ENCODE measurements at places on chromosomes 6 and 20.

GRCh38 chr6:90086517-90086916, 192.2 kb downstream of the GJA10 start:
- DNase-seq = no peak

DNA sequence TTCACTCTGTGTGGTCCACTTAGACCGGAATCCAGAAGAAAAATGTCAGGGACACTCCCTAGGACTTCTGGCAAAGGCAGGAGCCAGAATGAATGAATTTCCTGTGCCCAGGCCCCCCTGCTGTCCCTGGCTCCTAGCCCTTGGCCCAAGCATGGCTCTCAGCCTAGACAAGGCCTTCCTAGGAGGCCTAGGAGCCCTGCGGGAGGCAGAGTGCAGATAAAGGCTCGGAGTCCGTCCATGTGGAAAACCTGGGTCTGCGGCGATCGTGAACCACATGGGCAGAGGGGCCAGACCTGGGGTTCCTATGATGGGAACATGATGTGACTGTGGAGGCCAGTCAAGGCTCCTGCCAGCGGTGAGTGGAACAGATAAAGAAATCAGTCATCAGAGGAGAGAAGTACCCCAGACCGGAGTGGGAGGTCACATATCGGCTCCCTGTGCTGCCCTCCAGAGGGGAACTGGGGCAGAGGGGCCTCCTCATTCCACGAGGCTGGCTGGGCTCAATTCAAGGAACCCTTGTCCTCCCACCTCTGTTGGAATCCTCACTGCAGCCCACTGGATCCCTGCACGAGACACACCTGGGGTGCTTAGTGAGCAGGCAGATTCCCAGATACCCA, 5.9 kb upstream of the VSTM2L start:
- no peak for DNase-seq

DNA sequence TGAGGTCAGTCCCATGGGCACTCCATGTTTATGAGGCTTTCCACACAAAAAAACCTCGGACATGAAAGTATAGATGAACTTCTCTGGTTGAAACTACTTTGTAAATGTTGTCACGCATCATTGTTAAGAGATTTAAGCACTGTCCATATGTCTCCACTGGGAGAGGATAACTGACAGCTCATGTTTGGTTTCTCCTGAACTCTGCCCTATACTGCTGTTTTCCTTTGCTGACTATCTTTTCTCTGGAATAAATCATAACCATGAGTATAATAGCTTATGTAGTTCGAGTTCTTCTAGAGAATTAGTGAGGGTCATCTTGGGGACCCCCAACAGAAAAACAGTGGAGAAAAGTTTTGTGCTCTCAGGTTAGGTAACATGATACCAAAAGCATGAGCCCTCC, 14.3 kb downstream of the THEMIS start:
- no peak for DNase-seq

- no peak for DNase-seq
Observed at GRCh38 chr6:96394727-96395126, 126.9 kb upstream of the UFL1 start.

DNA sequence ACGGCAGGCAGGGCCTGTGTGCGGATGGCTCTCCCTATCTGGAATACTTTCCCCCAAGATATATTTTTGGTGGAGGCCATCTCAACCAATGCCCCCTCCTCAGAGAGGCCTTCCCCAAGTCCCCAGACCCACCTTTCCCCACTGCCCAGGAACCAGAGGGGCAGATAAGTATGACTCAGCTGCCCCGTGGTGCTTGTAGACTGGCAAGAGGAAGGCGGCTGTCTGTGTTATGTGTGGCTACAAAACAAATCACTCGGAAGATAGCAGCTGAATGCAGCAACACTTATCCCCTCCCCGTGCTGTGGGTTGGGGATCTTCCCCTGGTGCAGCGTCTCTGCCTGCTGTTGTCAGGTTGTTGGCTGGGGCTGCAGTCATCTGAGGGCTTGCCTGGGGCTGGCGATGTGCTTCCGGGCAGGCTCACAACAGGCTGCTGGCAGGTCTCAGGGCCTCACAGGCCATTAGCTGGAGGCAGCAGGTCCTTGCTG, 7.1 kb downstream of the NPEPL1 start:
- DNase-seq = no peak

- DNase-seq = peak; percentile 74
Observed at GRCh38 chr6:32092760-32093497, 16.2 kb downstream of the TNXB start.

DNA sequence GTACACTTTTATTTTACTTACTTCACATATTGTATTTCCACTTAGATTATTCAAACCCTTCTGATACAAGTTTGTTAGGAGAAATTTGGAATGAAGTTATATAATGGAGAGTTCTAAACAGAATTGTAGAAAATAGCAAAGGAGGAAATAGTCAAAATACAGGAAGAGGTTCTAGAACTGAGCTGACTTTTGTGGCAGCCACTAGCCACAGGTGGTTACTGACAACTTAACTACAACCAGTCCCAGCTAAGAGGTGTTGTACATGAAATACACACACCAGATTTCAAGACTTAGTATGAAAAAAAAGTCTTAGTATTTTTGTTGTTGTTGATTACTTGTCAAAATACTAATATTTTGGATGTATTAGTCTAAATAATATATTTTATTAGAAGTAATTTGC, 727.4 kb upstream of the CITED2 start:
- no peak for DNase-seq

GRCh38 chr20:4546342-4546741, 175.4 kb upstream of the PRND start:
- no peak for DNase-seq

- no peak for DNase-seq
Observed at GRCh38 chr20:41214202-41214601, 76.9 kb downstream of the PLCG1 start.

- no peak for DNase-seq
Observed at GRCh38 chr6:69887714-69888345, 21.5 kb downstream of the COL19A1 start.

DNA sequence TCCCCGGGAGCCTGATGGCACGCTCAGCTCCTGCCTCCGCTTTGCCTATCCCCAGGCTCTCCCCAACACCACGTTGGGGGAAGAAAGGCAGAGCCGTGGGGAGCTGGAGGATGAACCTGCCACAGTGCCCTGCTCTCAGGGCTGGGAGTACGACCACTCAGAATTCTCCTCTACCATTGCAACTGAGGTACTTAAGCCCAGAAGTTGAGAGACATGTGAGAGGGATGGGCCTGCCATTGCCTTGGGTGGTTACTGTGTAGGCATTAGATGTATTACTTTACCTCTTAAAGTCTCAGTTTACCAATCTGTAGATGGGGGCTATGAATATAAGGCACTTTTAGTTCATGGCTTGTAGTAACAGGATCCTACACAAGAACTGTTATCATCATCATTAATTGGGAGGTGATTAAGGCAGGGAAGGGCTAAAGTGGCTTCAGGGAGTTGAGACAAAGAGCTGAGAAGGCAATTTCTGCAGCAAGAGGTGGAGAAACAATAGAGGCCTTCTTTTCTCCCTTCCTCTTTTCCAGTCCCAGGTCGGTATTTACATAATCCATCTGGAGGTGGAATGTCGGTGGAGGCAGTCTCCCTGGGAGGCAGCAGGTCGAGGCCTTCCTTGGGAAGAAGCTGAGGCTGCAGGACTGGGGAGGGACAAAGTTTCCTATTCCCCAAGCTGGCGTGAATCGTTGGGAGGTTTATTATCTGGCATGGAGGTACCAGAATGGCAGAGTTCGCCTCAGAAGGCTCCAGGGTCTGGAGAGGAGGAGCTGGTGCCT, 691 bp downstream of the SLC22A7 start:
- no peak for DNase-seq

DNA sequence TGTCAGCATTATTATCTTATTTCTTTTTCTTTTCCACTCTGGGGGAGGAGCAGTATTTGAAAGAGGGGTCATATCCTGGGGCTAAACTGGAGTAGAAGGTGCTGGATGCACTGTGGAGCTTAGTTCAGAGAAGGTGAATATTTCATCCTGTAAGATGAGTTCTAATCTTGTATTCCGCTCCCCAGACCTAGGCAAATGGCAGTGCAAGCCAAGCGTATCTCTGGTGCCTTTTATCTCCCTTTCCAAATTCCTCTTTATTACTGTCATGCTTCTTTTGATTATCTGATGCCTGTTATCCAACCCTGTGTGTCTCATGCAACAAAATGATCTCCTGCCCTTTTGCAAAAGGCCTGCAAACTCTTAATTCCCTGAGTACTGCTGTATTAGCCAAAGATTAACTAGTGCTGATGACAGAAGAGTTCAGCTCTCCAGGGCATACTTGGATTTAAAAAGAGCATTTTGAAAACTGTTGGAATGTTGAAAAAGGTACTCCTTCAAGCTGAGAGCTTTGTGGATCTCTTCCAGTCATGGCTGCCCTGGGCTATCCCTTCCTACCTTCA, 138.0 kb downstream of the CARMIL1 start:
- no peak for DNase-seq

- no peak for DNase-seq
Observed at GRCh38 chr6:134249759-134250602, 67.9 kb downstream of the SGK1 start.

DNA sequence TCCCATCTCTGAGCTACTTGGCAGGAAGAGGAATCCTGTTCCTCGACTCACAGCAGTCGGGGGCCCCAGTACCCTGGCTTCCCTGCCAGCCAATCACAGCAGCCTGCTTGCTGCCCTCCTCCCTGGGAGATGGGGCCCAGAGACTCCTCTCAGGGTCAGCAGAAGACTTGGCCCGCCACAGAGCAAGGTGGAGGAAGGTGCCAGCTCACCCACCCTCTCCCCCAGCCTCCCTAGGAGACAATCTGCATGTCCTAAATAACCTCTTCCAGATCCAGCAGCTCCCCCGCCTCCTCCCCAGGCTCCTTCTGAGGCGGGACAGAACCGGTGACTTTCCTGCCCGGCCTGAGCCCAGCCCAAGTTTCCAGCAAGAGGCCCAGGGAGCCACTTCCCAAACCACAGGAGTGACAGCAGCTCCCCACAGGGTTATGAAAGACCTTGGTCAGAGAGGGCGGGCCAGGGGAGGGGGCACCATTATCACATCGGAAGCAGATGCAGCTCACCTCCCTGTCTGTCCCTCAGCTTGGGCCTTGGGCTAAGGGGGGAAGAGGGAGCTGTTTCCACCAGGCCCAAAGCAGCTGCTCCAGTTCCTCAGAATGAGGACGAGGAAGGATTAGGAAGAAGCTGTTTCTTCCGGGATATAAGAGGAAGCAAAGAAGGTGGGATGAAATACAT, 2.3 kb downstream of the CCND3 start:
- no peak for DNase-seq

GRCh38 chr20:40286975-40287531, 402.0 kb downstream of the MAFB start:
- no peak for DNase-seq

GRCh38 chr6:112502351-112503090, 155.4 kb downstream of the RFPL4B start:
- no peak for DNase-seq

GRCh38 chr6:164419099-164419498, 890.3 kb downstream of the C6orf118 start:
- DNase-seq = no peak

DNA sequence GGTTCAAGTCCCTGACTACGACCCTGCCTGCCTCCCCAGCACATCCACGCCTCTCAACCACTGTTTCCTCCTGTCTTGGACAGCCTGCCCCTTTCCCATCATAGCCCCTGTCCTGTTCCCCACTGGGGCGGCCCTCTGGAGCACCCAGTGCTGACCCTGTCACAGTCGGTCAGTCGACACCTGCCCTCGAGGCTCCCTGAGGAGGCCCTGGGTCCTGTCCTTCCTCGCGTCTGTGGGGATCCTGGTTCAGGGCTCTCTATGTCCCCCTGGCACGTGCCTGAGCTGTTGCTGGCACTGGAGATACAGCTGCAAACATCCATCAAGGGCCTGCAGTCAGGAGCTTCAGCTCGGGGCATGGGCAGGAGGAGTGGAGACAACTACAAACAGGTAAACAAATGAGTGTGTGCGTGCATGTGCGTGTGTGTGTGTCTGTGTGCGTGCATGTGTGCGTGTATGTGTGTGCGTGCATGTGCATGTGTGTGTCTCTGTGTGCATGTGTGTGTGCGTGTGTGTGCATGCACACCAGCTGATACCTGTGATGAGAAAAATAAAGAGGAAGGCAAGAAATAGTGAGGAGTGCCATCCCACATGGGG, 132.8 kb downstream of the PHACTR3 start:
- DNase-seq = no peak

- DNase-seq = no peak
Observed at GRCh38 chr6:86558318-86558717, 379.0 kb upstream of the HTR1E start.

GRCh38 chr20:57390604-57391438, at the start of gene RBM38:
Gene RBM38 (plus strand): TSS chr20:57391396. CDS start chr20:57391582, 186 bp downstream.
- DNase-seq = peak; percentile 11

GRCh38 chr6:39389484-39389767, 66.9 kb upstream of the KCNK16 start:
- DNase-seq = no peak

GRCh38 chr6:109979033-109979921, 1.2 kb downstream of the GPR6 start:
- no peak for DNase-seq

- no peak for DNase-seq
Observed at GRCh38 chr20:38726804-38727606, 2.7 kb downstream of the SLC32A1 start.

DNA sequence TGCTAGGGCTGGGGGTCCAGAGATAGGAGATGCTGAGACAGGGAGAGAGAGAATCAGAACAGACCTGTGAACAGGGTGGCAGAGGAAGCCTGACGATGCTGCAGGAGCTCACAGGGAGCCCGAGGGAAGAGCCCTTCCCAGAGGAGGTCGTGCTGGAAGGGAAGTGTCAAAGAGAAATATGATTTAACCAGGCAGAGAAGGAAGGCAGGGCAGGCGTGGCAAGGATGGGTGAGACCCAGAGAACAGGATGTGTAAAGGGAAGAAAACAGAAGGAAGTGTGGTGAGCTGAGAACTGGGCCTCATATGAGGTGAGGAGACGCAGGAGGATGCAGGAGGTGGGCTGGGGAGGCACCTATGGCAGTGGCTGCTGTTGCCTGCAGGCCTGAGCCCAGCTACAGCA, 105.6 kb downstream of the ZDHHC14 start:
- no peak for DNase-seq

- peak; percentile 11 for DNase-seq
Observed at GRCh38 chr6:159042003-159042825, 2.6 kb downstream of the TAGAP start.

GRCh38 chr6:7750197-7750596, 24.3 kb downstream of the BMP6 start:
- DNase-seq = no peak

- DNase-seq = no peak
Observed at GRCh38 chr6:90703336-90703735, 116.5 kb upstream of the MAP3K7 start.

GRCh38 chr6:75603106-75603420, 1.4 kb downstream of the SENP6 start:
- DNase-seq = no peak

- DNase-seq = no peak
Observed at GRCh38 chr6:15914553-15914952, 214.3 kb upstream of the MYLIP start.

- peak; percentile 54 for DNase-seq
Observed at GRCh38 chr6:121666814-121667213, 231.4 kb downstream of the GJA1 start.

- peak; percentile 3 for DNase-seq
Observed at GRCh38 chr20:56875052-56875659, 246.1 kb downstream of the TFAP2C start.
